ENCODE measurements at places on chromosomes 3 and 15. TPM values are rescaled to one million over a fixed set of nuclear protein-coding genes. Genes with fewer than 3 reads are reported as not detected.

GRCh38 chr15:71792521-71792920, 17.8 kb upstream of the NR2E3 start:
- DNase-seq = no peak

- DNase-seq = no peak
Observed at GRCh38 chr3:102034639-102035451, 185.5 kb downstream of the NFKBIZ start.

- no peak for DNase-seq
Observed at GRCh38 chr15:78715434-78715833, 74.4 kb upstream of the CHRNB4 start.

DNA sequence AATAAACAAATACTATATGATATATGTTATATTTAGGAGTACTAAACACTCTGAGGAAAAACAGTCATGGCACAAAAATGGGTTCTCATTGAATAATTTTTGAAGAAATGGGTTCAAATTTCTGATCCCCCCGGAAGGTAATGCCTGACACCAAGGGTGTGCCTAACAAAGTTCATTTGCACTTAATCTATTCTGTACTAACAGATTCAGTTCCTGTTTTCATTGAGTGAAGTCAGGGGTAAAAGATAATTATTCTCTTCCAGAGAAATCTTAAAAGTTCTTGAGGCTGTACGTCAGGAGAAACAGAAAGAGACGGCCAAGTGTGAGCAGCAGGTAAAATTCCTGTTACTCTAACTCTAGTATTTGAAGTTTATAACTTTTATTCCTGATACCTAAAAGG, 34.5 kb upstream of the TMEM42 start:
- DNase-seq = no peak

DNA sequence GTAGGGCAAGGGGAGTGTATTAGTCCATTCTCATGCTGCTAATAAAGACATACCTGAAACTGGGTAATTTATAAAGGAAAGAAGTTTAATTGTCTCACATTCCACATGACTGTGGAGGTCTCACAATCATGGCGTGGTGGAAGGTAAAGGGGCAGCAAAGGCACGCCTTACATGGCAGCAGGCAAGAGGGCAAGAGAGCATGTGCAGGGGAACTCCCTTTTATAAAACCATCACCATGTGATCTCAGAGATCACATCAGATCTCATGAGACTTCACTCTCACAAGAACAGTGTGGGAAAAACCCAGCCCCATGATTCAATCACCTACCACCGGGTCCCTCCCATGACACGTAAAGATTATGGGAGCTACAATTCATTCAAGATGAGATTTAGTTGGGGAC, 41.4 kb downstream of the SUMF1 start:
- no peak for DNase-seq

- no peak for DNase-seq
Observed at GRCh38 chr3:188316723-188317070, 162.7 kb downstream of the LPP start.

- DNase-seq = no peak
Observed at GRCh38 chr3:184551614-184552256, 9.8 kb upstream of the EPHB3 start.

GRCh38 chr3:181383760-181384159, 328.0 kb upstream of the SOX2 start:
- DNase-seq = no peak

GRCh38 chr15:71812966-71813722, 2.8 kb downstream of the NR2E3 start:
- no peak for DNase-seq

SLC35A5 gene
- 24.4 TPM for polyA plus RNA-seq

ZMYND10 gene
- 1.4 TPM for polyA plus RNA-seq

DNAH12 gene
- 0.50 TPM for polyA plus RNA-seq

TMEM207 gene
- polyA plus RNA-seq = not detected

All from hindlimb muscle (tissue), 1 donor.